Kidney (tissue), 22 donors: ENCODE measurements at places on chromosomes 13 and 19. TPM values are rescaled to one million over a fixed set of nuclear protein-coding genes. Genes with fewer than 3 reads are reported as not detected.

The LILRB3 gene
- 10.0 TPM for total RNA-seq

The KCNJ14 gene
- 1.0 TPM for total RNA-seq

The ZNF665 gene
- 5.4 TPM for total RNA-seq

The PIP5K1C gene
- total RNA-seq, result 35.6 TPM

The ATXN8OS gene
- total RNA-seq, result not detected

The ZNF154 gene
- 11.1 TPM for total RNA-seq

The SIGLEC14 gene
- total RNA-seq, result 11.5 TPM

The ZNF345 gene
- total RNA-seq, result 8.5 TPM

The LILRB4 gene
- 9.9 TPM for total RNA-seq

The FSD1 gene
- 0.85 TPM for total RNA-seq

The APOE gene
- total RNA-seq, result 122 TPM

The ZNF180 gene
- total RNA-seq, result 10.3 TPM

The SEMA6B gene
- 17.7 TPM for total RNA-seq

The KLK2 gene
- total RNA-seq, result not detected

The CD33 gene
- total RNA-seq, result 14.0 TPM

The ZSCAN22 gene
- total RNA-seq, result 3.3 TPM

The SERP2 gene
- 9.7 TPM for total RNA-seq

The PDE4C gene
- 2.0 TPM for total RNA-seq

The ZNF442 gene
- 9.1 TPM for total RNA-seq

The PTGER1 gene
- 19.0 TPM for total RNA-seq

The SMIM44 gene
- total RNA-seq, result not detected

The UFM1 gene
- total RNA-seq, result 60.7 TPM

The TEX101 gene
- total RNA-seq, result not detected

The ZNF492 gene
- total RNA-seq, result 0.25 TPM

The PROZ gene
- not detected for total RNA-seq

The ZNF443 gene
- total RNA-seq, result 8.4 TPM

The HCST gene
- 16.7 TPM for total RNA-seq

The IGLON5 gene
- not detected for total RNA-seq

The FGF21 gene
- not detected for total RNA-seq

The NCCRP1 gene
- 0.60 TPM for total RNA-seq

The SPINT2 gene
- 381 TPM for total RNA-seq

The OVOL3 gene
- not detected for total RNA-seq

The IQCN gene
- total RNA-seq, result 6.3 TPM

The FFAR3 gene
- total RNA-seq, result not detected

The MADCAM1 gene
- total RNA-seq, result 0.50 TPM

The LRRC63 gene
- 0.31 TPM for total RNA-seq

The PLK5 gene
- not detected for total RNA-seq

The ZNF813 gene
- 5.1 TPM for total RNA-seq

The KIR2DL4 gene
- total RNA-seq, result 0.25 TPM
